HFF-Myc (cell line): ENCODE measurements at places on chromosomes 16 and 17.
A peak's percentile ranks its signal among the peaks of the same experiment; 100 is the strongest.

DNA sequence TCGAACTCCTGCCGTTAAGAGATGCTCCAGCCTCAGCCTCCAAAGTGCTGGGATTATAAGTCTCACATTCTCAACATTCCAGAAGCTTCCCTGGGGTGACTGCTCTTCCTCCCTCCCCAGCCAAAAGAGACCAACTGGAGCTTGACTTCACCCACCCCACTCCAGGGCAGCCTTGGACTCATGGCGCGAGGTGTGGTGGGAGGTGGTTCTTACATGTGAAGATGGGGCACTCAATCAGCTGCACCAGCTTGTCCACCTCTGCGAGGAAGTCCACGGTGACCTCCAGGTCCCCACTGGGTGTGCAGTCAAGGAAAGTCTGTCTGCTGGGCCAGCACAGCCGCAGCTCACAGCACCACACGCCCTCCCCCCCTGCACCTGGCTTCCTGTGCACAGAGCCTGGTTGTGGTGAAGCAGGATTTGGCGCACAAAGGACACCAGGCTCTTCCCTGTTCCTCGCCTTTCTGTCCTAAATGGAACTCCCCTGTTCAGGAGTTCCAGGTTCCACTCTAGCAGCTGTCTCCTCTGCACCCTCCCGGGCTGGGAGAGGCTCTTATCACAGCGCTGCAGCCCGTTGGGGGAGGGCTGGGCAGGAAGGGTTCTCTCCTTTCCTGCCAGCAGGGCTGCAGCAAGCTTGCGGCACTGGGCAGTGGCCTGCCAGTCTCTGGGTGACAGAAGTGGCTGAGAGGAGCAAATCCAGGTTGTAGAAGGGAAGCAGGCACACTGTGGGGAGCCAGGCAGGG lies 9.6 kb upstream of the MTSS2 start:
- no peak for DNase-seq

DNA sequence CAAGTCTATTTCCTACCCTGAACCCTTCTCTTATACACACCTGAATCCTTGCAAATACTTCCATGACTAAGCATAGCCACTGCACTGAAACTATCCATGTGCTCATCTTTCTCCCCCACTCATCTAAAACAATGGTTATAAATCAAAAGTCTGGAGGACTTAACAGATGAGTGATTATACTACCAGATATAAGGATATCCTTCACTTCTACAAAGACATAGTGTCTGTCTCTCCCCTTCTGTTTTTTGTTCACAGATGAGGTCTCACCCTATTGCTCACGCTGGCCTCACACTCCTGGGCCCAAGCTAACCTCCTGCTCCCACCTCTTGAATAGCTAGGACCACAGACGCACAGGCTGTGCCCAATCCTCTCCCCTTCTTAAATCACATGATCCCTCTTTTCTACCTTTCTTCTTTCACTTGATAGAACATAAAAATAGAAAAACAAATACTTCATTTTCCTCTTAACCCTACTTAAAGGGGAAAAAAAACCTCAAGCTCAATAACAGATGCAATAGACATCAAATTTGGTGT lies 19.2 kb downstream of the CEP112 start:
- DNase-seq: no peak

GRCh38 chr16:7997966-7998365 lies 592.3 kb downstream of the TMEM114 start:
- no peak for DNase-seq

GRCh38 chr16:13344001-13344400 lies 442.6 kb downstream of the SHISA9 start:
- no peak for DNase-seq

DNA sequence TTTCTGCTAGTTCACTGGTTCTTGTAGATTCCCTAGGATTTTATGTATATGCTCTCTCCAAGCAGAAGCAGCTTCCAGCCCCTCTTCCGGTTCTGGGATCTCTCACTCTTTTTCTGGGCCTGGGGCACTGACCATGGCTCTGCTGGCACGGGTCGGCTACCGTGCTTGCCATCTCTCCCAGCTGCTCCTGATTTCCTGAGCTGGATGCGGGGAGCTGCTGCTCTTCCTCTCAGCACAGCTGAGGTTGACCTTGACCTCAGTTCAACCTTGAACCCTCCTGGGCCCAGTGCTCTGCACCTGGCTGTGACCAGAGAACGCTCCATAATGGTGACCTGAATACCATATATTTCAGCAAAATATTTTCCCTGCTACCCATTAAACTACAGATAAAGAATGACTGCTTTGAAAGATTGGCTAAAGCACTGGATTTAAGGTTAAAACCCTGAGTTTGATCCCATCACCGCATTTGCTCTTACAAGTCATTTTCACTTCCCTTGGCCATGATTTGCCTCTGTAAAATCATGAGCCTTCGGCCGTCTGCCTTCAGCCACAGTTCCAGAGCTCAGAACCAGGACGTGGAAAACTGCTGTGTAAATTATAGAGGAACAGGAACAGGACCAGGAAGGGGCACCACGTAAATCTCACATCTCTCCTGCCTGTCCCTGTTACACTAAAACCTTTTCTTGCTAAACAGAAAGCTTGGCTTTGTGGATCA lies 130.8 kb upstream of the CHMP6 start:
- no peak for DNase-seq

- no peak for DNase-seq
These were observed 46.1 kb upstream of the DNAJA2 start for GRCh38 chr16:47019568-47019967.

DNA sequence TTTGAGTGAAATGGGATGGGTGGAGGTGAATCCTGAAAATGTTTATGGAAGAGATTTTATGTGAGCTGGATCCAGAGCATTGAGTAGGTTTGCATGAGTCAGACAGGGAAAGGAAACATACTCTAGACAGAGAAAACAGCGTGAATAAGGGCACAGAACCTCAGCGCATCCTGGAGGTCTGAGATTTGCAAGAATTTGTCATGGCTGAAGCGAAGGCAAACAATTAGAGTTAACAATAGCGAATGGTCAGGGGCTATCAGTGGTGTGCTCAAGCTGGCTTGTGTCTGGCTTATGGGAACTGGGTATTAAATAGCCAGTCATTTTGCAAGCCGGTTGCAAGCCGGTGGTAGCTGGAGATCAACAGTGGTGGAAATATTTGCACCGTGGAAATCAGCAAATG lies 36.4 kb downstream of the MAP2K6 start:
- no peak for DNase-seq

DNA sequence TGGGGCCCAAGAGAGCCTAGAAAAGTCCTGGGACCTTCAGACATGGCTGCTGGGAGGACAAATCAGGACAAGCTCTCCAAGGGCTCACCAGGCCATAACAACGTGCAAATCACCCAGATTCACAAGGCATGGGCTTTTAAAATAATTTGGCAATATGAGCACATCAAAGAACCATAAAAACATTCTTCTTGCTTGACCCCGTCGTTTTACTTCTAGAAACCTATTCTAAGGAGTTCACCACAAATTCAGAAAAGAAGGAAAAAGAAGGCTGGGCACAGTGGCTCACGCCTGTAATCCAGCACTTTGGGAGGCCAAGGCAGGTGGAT lies 12.1 kb upstream of the MT3 start:
- DNase-seq: no peak

GRCh38 chr16:58098207-58099096 lies 30.7 kb downstream of the CFAP20 start:
- DNase-seq: no peak

GRCh38 chr17:33115366-33115765 lies 123.7 kb downstream of the SPACA3 start:
- no peak for DNase-seq

GRCh38 chr17:41060052-41060604 lies at the start of gene KRTAP2-3:
Gene KRTAP2-3 (minus strand): TSS chr17:41060114. CDS start chr17:41060050, 64 bp downstream.
- peak; percentile 78 for DNase-seq
